ENCODE measurements at places on chromosomes 5 and 9. TPM values are rescaled to one million over a fixed set of nuclear protein-coding genes. Genes with fewer than 3 reads are reported as not detected.

HMCN2 gene
- under 0.01 TPM for total RNA-seq

NMUR2 gene
- not detected for total RNA-seq

LHX6 gene
- not detected for total RNA-seq

PCDHGB6 gene
- 1.4 TPM for total RNA-seq

ERCC6L2 gene
- total RNA-seq: 25.3 TPM

PCDHB4 gene
- 0.94 TPM for total RNA-seq

Measured in pericardium fibroblast (primary cell).